Right ventricle myocardium inferior (tissue), 1 donor: ENCODE measurements at places on chromosomes 13 and 19. TPM values are rescaled to one million over a fixed set of nuclear protein-coding genes. Genes with fewer than 3 reads are reported as not detected.

GRCh38 chr19:18379803-18380747 lies 5.9 kb upstream of the GDF15 start:
- DNase-seq = peak; percentile 87

- no peak for DNase-seq
Observed at GRCh38 chr19:33724021-33724720, 72.5 kb upstream of the KCTD15 start.

GRCh38 chr19:12293777-12294248 lies 870 bp downstream of the ZNF44 start:
- peak; percentile 86 for DNase-seq

GRCh38 chr19:42088471-42089190 lies 12.7 kb downstream of the ZNF574 start:
- DNase-seq = no peak

DNA sequence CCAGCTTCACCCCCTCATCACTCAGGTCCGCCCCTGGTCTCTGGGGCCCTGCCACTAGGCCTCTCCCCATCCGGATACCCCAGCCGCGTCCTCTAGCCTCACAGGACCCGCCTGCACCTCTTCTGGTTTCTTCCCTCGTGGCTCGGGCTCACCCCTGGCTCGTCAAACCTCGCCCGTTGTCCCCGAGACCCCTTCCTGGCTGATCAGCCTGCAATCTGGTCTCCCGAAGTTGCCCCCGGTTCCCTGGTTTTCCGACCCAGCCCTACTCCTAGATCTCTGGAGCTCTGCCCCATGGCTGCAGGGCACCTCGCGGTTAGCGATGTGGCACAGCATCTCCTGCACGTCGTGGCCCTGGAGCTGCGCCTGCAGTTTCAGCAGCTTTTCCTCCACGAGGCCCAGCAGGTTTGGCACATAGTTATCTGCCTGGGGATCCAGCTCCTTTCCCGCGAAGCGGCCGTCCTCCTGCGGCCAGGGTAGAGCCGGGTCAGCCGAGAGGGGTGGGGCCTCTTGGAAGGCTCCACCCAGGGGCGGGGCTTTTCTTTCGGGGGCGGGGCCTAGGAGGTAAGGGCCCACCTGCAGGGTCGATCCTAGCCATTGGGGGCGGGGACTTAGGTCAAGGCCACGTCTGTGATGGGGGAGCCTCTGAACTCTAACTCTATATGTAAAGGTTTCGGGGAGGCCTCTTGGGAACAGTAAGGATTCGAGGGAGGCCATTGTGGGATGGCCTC lies 2.4 kb upstream of the RGL3 start:
- DNase-seq = peak; percentile 79

DNA sequence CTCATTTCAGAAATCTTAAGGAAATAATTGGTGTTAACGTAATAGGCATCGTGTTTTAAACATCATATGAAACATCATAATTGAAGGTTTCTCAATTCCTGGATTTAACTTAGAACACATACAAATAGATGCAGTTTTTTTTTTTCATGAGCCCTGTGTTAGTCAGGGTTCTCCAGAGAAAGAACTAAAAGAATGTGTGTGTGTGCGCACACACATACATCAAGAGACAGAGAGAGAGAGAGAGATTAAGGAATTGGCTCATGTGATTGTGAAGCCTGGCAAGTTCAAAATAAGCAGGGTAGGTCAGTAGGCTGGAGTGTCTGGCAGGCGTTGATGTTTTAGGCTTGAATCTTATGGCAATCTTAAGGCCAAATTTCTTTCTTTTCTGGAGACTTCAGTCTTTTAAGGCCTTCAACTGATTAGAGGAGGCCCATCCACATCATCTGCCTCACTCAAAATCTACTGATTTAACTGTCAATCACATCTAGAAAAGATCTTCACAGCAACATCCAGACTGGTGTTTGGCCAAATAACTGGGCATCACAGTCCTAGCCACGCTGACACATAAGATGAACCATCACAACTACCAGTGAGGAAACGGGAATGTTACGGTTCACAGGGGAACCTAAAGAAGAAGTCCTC lies 25.2 kb downstream of the SPATA13 start:
- DNase-seq = no peak

DNA sequence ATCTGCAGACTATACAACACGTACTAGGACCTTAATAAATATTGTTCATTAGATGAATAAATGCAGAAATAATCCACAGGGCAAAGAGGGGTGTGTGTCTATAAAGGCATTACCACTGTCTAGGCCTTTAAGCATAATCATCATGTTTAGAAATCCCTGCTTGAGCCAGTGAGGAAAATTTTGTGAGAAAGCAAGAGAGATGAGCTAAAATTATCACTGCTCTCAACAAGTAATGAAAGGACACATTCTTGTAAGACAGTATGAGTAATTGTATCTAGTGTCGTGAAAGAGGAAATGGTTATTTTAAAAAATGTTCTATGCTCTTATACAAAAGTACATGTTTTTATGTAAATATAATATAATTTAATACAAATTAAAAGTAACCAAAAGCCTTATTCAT lies 1699.4 kb downstream of the PCDH9 start:
- DNase-seq = no peak

- DNase-seq = no peak
Observed at GRCh38 chr19:18191640-18192062, 1.4 kb upstream of the MPV17L2 start.

- DNase-seq = no peak
Observed at GRCh38 chr19:36373638-36374156, 5.3 kb downstream of the ZFP14 start.

DNA sequence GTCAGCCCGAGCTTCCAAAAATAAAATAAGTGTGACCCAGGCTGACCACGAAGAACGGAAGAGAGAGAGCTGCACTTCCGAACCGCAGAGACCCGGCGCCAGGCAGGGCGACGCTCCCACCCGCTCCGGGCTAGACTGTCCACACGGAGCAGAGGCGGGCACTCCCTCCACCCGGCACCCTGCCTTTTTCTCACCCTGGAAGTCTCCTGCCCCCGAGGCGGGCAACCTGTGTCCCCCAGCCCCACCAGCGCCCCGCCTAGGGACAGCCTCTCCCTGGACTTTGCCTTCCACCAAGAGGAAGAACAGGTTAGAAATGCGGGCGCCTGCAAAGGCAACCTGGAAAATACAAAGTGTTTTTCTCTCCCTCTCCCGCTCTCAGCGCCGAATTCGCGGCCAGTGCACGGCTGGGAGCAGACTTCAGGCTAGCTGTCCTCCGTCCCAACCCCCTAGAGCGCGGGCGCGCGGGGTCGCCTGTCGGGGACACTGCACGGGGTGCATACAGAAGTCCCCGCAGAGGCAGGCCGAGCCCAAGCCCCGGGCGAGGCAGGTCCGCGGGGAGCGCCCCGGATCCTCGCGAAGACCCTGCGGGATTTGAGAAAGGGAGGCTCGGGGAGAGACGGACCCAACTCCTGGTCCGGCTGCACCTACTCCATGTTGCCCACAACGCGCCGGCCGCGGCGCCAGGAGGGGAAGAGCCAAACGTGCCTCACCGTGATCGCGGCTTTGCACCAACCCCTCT lies 845 bp downstream of the SPRY2 start:
- DNase-seq = peak; percentile 90

GRCh38 chr13:99949679-99950413 lies 21.7 kb downstream of the ZIC5 start:
- DNase-seq = no peak

DNA sequence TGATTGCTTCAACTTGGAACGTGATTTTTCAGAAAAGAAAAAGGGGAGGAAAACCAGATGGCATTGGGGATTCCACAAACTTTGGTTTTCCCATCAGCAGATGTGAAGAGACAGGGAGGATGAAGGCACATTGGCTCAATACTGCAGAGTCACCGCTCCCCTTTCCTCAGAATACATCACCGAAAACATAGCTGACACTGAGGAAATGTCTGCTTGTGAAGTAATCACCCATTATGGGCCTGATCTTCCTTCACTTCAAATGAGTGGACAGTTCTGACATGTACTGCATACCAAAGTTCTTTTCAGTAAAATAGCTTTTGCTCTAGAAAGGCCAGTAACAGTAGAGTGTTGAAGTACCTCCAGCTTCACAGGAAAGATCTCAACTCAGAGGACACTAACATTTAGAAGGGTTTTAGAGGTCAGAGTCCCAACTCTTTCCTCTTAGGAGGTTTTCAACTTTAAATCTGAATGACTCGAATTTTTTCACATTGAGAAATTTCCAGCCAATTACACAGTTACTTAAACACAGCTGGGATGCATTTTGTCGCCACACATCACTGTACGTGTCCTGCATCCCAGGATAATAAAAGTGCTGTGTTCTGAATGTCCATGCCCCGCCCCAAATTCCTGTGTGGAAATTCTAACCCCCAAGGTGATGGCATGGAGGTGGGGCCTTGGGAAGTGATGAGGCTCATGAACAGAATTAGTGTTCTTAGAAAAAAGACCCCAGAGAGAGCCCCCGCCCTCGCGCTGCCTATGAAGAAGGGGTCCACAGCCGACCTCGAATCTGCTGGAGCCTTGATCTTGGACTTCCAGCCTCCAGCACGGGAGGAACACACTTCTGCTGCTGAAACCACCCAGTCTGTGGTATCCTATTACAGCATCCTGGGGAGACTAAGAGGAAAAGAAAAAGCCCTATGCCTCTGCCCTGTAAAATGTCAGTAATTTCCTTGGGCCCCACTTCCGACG lies 77.7 kb downstream of the COL4A1 start:
- DNase-seq = no peak

DNA sequence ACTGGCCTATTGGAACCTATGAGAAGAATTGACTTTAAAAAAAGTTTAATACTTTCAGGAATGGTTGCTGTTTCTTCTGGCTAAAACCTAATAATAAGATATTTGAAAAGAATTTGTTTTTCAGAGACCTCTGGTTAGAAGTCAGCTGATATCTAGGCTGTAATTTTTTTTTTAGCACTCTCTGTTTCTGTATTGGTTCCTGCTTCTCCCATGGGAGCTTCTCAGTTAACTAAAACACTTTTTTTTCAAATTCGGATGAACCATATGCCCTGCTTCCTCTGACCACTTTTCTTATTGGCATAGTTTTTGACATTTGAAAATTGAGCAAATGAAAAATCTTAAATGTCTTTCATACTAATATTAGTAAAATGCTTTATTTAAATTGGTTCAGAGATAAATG lies 163.5 kb upstream of the SLC10A2 start:
- no peak for DNase-seq

DNA sequence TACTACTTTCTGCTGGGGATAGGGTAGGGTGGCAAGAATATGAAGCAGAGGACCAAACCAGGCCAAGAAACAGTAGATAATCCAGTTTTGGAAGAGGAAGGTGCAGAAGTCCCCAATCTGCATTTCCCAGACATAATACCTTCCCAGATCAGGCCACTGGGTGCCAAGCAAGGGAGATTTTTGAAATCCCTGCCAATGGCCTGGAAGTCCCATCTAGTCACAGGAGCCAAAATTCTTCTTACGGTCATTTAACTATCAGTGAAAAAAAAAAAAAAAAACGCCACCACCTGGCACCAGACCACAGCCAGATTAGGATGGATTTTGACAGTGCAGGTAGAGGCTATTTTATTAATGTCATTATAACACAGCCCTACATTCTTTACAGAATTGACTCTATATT lies 57.8 kb downstream of the ZC3H13 start:
- DNase-seq = no peak

DNA sequence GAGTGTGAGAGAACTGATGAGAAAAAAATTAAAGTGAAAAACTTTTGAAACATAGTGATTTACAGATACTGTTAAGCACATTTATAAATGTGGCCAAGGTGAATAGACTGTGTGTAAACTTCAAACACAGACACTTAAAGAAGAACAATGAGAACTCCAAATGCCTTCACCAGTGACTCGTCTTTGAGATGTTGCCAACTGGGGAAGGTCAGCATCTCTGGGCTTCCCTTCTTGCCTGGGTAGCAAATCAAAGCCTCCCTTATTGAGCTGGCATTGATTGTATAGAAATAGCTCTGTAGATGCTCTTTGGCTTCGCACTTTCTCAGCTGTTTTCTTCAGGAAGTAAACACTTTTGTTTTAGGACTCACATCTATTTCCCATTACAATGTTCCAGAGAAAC lies 177.3 kb upstream of the SGCG start:
- no peak for DNase-seq

GRCh38 chr13:39506559-39507390 lies 96.2 kb downstream of the LHFPL6 start:
- DNase-seq = no peak

GRCh38 chr13:33352041-33352440 lies 66.5 kb upstream of the STARD13 start:
- DNase-seq = no peak

GRCh38 chr19:40407714-40408597 lies 5.2 kb downstream of the PRX start:
- no peak for DNase-seq

DNA sequence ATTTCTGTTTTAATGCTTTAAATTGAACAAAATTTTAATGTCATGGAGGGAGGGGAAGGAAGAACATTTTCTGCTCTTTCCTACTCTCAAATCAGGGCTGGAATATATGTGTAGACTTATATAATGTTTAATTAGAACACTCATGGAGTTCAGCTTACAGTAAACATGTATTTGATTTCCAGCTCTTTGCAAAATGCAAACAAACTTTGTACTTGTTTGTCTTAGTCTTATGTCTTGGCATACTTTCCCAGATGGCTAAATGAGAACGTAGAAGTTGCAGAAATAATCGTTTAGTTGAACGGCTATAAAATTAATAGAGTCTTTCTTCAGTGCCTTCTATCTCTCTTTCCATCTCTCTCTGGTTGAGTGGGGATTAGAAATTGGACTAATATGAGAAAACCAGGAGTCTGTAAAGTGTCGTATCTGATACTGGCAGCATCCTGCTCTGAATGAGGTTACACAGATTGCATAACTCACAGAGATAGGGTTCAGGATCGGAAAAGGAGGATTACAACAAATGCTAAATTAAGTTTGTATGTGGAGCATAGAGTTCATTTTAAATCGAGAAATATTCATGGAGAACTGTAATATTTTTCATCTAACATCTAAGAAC lies 82.3 kb downstream of the FGF9 start:
- DNase-seq = no peak

DNA sequence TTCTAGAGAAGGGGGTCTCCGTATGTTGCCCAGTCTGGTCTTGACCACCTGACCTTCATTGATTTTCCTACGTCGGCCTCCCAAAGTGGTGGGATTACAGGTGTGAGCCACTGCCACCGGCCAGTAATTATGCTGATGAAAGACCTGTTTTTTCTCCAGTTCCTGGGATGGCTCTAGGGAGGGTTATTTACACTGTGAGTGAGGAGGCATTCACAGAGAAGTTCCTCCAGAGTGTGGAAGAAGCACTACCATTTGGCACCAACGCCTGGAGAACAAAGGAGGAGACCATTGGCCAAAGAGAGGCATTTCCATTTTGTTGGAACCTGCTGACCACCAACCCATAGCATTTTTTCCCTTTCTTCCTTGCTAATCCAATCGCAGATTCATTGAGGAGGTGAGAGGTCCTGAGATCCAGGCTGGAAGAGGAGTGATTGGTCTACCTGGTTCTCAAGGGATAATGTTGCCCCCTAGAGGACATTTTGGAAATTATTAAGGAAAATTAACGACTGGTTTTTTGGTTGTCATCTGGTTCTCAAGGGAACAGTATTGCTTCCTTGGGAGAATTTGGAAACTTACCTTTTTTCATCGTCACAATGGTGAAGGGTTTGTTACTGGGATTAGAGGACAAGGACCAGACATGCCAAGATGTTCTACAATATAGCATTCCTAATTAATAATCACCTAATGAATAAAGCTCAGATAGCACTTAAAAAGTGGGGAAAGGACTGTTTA lies 5.5 kb upstream of the SAE1 start:
- DNase-seq = no peak

- peak; percentile 64 for DNase-seq
Observed at GRCh38 chr13:113064534-113065405, 40.8 kb upstream of the F7 start.

OR7G1 gene
- not detected for total RNA-seq

ZNF177 gene
- total RNA-seq = 2.3 TPM

METTL21C gene
- not detected for total RNA-seq

TMEM59L gene
- 2.8 TPM for total RNA-seq

OR10H5 gene
- not detected for total RNA-seq

IRF2BP1 gene
- total RNA-seq = 19.9 TPM

ZNF69 gene
- total RNA-seq = 3.6 TPM
